Astrocyte (in vitro differentiated cells and primary cell): ENCODE measurements at places on chromosomes 6 and 20. TPM values are rescaled to one million over a fixed set of nuclear protein-coding genes. Genes with fewer than 3 reads are reported as not detected.

GRCh38 chr6:155872961-155873360 lies 417.3 kb upstream of the NOX3 start:
- H3K27me3 ChIP-seq = no peaks in the 10 kb centered on the region
- DNase-seq = no peak
- H3K4me1 ChIP-seq = no peaks in the 10 kb centered on the region
- no peak overlapping the region for H3K4me3 ChIP-seq
- no peaks in the 10 kb centered on the region for H3K36me3 ChIP-seq

- peaks cover 14% of the 10 kb centered on the region for H3K4me1 ChIP-seq
- no peaks in the 10 kb centered on the region for H3K36me3 ChIP-seq
- peak; percentile 53 for DNase-seq
- H3K4me3 ChIP-seq = peak within 1 kb of the TSS; percentile 68
Measured at GRCh38 chr20:6122873-6123648, at the start of gene FERMT1. Gene FERMT1 (minus strand): TSS chr20:6123030. CDS start chr20:6119554, 3,476 bp downstream.

The ZNF322 gene
- total RNA-seq = 25.2 and 27.3 TPM in 2 replicates

- H3K4me1 ChIP-seq = no peaks in the 10 kb centered on the region
- no peak overlapping the region for H3K27ac ChIP-seq
- no peak overlapping the region for H3K4me3 ChIP-seq
- H3K27me3 ChIP-seq = no peaks in the 10 kb centered on the region
- H3K36me3 ChIP-seq = no peaks in the 10 kb centered on the region
- no peak for DNase-seq
Measured at GRCh38 chr20:61026173-61026572, 225.9 kb upstream of the CDH4 start.

DNA sequence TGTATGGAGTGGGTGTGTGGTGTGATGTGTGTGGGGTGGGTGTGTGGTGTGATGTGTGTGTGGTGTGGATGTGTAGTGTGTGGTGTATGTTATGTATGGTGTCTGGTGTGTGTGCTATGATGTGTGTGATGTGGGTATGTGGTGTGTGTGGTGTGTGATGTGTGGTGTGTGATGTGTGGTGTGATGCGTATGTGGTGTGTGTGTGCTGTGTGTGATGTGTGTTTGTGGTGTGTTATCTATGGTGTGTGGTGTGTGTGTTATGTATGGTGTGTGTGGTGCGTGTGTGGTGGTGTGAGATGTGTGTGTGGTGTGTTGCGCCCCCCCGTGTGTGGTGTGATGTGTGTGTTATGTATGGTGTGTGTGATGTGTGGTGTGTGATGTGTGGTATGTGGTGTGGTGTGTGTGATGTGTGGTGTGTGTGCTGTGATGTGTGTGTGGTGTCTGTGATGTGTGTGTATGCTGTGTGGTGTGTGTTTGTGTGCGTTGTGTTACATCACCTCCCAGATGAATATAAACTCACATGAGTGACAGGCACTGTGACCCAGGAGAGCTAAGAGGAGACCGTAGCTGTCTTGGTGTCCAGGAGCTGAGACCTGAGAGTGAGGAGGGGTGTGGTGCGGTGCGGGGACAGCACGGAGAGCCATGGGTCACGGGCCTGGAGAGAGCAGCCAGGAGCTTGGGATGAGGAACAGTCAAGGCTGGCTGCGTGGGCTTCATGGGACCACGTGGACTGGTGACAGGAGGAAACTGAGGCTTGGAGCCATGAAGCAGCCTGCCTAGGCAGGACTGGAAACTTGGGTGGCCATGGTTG lies 8.8 kb downstream of the DLGAP4 start:
- no peaks in the 10 kb centered on the region for H3K4me1 ChIP-seq
- no peak for DNase-seq
- H3K27me3 ChIP-seq = peaks cover 10% of the 10 kb centered on the region
- H3K4me3 ChIP-seq = no peak overlapping the region

The HRH3 gene
- 0.07 TPM in 1 of 2 replicates, not detected in the other for total RNA-seq

GRCh38 chr6:14501914-14502313 lies 384.3 kb downstream of the CD83 start:
- no peaks in the 10 kb centered on the region for H3K36me3 ChIP-seq
- DNase-seq = peak; percentile 13

The AKIRIN2 gene
- 65.4 and 66.8 TPM in 2 replicates for total RNA-seq
